ENCODE measurements at places on chromosomes 11 and 22. TPM values are rescaled to one million over a fixed set of nuclear protein-coding genes. Genes with fewer than 3 reads are reported as not detected.

The FAM180B gene
- 0.16 TPM for total RNA-seq

The CNGA4 gene
- total RNA-seq, result 0.46 TPM

The PLAAT2 gene
- total RNA-seq, result 0.35 TPM

The GDPD4 gene
- total RNA-seq, result not detected

The ABCC8 gene
- not detected for total RNA-seq

The XBP1 gene
- total RNA-seq, result 209 TPM

The TBX10 gene
- not detected for total RNA-seq

The APOBEC3H gene
- 24.4 TPM for total RNA-seq

The BIK gene
- 5.0 TPM for total RNA-seq

GRCh38 chr11:116590844-116591570 is 181.8 kb downstream of the BUD13 start:
- DNase-seq, result no peak

- DNase-seq, result no peak
Measured at GRCh38 chr11:9571071-9571762, 2.3 kb upstream of the WEE1 start.

DNA sequence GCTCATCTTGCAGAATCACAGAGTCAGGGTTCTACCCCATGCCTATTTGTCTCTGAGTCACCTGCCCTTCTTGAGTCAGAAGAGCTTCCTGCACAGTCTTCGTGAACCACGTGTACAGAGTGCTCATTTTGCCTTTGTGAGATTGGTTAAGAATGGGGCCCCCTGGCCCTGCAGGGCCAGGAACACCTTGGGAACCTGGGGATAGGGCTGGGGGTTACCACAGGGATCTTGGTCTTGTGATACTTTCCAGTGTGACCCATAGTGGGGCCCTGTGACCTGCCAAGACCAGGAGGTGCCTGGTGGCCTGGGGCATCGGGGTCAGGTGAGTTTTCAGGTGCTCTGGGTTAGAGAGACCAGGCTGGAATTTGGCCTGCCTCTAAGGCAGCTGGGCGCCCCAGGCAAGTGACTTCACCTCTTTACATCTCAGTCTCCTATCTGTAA is 9.4 kb downstream of the TMPRSS13 start:
- DNase-seq, result peak; percentile 23

DNA sequence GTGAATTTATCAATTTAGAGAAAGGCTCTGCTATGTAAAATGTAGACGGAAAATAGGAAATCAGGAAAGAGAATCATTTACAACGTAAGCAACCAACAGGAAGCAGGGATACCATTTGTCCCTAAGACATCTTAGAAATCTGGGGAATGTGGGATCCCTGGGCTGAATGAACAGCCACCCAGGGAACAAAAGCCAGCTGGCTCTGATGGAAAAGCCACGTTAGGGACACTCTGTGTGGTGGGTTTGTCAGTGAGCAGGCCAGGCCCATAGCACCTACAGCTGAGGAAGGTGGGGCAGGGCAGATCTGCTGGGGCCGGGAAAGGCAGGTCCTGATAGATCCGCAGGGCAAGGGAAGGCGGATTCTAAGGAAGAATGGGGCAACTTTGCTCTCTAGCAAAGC is 87.1 kb upstream of the CSNK2A3 start:
- DNase-seq, result no peak

- no peak for DNase-seq
Measured at GRCh38 chr11:121794671-121795141, 321.3 kb downstream of the BLID start.

- DNase-seq, result no peak
Measured at GRCh38 chr11:44505581-44506054, 59.8 kb upstream of the CD82 start.

- DNase-seq, result no peak
Measured at GRCh38 chr11:89612096-89612495, 98.0 kb upstream of the TRIM77 start.

GRCh38 chr11:47389577-47390421 is 11.5 kb upstream of the SPI1 start:
- DNase-seq, result no peak

DNA sequence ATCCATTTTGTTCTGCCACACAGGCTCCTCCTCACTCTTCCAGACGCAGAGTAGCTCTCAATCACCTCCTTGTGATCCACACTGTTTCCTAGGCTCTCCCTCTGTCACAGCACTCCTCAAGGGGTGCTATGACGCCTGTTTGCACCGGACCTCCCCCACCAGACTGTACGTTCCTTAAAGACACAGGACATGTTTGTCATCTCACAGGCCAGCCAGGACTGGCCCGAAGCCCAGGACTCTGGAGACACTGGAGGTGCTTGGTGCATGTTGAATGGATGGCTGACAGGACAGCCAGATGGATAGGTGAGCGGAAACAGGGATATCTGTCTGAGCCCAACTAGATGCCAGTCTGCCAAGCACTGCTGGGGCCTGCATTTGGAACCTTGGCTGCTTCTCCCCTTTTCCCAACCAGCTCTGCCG is 13.6 kb downstream of the PLA2G6 start:
- DNase-seq, result no peak

DNA sequence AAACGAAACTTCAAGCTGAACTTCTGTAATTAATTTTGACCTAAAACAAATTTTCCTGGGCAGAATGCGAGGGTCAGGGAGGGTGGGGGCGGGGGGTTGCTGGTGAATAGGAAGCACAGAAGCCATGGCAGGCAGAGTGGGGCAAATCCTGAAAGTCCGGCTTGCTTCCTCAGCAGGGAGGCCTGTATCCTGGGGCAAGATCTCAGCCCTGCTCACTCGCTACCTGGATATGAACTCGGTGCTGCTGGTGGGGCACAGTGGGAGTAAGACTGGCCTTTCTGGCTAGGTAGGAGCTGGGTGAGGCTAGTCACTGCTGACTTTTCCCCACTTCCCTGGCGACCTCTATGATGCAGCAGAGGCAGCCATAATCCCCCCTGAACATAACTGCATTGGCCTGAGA is 168.9 kb upstream of the CHORDC1 start:
- no peak for DNase-seq

GRCh38 chr11:122697636-122698167 is 42.2 kb downstream of the UBASH3B start:
- DNase-seq, result peak; percentile 30

DNA sequence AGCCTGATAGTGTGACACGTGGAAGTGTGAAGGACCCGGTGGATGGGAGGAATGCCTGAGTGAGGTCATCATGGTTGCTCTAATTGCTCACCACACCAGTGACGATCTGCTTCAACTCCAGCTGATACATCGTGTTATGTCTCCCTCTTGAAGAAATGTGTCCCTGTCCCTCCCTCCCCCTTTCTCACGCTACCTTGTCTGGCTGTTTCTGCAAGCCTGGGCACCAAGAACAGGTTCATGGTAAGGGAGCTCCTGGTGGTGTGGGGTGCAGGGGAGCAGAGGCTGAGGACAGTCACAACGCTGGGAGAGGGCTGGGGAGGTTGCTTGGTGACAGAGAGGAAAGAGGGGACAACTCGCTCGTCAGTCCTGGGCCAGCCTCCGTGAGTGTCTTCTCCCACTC is 413.4 kb downstream of the SOX6 start:
- no peak for DNase-seq

DNA sequence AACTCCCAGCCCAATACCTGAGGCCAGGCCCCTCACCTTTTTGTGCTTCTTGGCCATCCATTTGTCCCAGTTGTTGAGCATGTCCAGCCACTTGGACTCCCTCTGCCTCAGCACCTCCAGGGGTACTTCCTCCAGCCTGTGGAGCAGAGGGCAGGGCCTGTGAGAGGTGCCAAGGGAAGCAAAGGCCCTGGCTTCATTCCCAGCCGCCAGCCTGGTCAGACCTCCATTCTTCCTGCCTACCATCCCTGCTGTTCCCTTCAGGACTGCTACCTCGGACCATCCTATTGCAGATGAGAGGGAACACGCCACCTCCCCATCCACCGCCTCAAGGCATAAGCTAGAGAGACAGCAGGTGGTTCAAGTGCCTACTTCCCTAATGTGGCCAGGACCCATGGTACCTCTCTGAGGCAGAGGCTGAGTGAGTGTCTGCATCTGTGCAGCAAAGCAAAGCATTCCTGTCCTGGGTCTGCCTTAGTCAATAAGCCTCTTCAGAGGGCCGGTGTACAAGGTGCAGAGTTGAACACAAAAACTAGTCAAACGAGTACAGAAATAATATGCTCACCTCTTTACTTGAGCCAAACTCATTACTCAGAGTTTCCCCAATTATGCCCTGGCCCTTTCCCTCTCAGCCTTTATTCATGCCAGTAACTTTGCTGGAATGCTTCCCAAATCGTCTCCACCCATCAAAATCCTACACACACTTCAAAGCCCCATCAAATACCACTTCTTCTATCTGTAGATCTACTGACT is 15.4 kb upstream of the CASTOR1 start:
- no peak for DNase-seq

DNA sequence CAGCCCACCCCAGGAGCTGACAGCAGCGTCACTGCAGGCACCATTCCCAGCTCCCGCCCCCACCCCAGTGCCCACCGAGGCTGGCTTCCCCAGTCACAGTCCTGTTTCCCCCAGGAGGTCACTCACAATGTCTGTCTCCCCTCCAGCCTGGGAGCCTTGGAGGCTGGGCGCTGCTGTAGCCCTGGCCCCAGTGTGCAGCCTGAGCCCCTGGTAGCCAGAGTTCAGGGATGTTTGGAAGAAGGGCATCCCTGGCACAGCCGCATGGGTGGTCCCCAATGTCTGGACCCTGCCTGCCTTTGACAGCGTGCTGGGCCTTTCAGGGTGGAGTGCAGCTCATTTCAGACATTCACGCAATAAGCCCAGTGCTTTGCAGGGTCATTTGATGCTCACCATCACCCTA is 4.3 kb downstream of the CAPN5 start:
- DNase-seq, result no peak

DNA sequence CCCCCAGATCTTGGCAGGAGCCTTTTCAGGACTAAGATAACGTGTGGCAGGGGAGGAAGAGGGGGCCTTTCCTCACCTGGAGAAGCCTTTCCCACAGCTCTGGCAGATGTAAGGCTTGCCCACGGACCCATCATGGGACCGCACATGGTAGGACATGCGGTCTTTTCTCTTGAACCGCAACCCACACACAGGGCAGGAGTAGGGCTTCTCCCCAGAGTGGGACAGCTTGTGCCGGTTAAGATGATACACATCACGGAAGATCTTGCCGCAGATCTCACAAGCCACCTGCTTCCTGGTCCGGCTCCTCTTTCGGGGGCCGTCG is 1.9 kb downstream of the PATZ1 start:
- peak; percentile 43 for DNase-seq

DNA sequence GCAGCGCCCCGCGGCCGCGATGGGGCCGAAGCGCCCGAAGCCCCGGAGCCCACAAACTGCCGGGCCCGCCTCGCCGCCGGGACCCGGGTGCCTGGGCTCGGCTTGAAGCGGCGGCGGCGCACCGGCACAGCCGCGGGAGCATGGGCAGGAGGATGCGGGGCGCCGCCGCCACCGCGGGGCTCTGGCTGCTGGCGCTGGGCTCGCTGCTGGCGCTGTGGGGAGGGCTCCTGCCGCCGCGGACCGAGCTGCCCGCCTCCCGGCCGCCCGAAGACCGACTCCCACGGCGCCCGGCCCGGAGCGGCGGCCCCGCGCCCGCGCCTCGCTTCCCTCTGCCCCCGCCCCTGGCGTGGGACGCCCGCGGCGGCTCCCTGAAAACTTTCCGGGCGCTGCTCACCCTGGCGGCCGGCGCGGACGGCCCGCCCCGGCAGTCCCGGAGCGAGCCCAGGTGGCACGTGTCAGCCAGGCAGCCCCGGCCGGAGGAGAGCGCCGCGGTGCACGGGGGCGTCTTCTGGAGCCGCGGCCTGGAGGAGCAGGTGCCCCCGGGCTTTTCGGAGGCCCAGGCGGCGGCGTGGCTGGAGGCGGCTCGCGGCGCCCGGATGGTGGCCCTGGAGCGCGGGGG is 346 bp downstream of the FJX1 start:
- DNase-seq, result peak; percentile 26

- DNase-seq, result no peak
Measured at GRCh38 chr11:126175393-126175792, 36.1 kb downstream of the RPUSD4 start.

- peak; percentile 20 for DNase-seq
Measured at GRCh38 chr11:61787928-61788491, 4.4 kb downstream of the TMEM258 start.

GRCh38 chr11:95229199-95229992 is 1.6 kb downstream of the SESN3 start:
- DNase-seq, result no peak

DNA sequence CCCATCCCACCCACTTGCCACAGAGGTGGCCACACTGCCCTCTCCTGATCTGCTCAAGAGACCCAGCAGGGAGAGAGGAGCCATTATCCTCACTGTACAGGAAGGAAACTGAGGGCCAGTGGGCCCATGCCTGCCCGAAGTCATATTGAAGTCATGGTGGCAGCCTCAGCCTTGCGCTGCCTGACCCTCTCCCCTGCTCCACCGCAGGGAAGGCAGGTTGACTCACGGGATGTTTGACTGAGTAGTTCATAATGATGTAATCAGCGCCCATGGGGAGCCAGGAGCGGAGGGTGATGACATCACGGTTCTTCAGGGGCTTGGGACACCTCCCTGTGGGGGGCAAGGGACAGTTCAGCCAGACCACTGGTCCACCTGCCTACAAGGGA is 6.1 kb upstream of the ARAP1 start:
- no peak for DNase-seq

- DNase-seq, result no peak
Measured at GRCh38 chr11:66333896-66334604, 2.2 kb downstream of the RIN1 start.

DNA sequence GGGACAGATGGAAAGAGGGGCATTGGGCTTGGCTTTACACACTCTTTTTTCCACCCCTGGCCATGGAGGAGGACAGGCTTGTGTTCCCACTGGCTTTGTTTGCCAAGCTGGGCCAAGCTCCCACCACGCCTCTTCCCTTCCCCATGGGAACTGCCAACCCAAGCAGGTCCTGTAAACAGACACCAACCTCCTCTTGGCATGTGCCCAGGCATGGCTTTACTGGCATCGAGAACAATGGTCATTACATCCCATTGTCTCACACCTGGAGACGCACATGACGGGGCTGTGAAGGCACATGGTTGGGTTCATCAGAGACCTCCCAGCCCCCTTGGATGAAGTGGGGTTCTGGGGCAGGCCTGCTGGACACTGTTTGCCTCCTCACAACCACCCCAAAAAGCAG is 11.7 kb downstream of the SEC14L3 start:
- DNase-seq, result no peak

DNA sequence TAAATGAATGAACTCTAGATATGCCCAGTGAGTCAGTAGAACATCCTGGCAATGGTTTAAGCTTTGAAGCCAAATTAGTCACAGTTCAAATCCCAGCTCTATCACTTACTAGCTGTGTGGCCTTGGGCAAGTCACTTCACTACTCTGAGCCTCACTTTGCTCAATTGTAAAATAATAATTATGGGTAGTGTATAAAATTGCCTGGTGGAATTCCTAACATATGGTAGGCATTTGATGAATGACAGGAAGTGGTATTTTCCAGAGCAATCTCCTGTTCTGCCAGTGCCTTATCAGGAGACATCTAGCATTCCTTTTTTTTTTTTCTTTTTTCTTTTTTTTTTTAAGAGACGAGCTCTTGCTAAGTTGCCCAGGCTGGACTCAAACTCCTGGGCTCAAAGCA is 13.0 kb downstream of the SCN4B start:
- no peak for DNase-seq
